ENCODE measurements at places on chromosomes 7 and 10.

GRCh38 chr10:5402798-5403197 is 1.8 kb downstream of the TUBAL3 start:
- DNase-seq = no peak

GRCh38 chr7:131803816-131804215 is 247.4 kb upstream of the PODXL start:
- DNase-seq = no peak

DNA sequence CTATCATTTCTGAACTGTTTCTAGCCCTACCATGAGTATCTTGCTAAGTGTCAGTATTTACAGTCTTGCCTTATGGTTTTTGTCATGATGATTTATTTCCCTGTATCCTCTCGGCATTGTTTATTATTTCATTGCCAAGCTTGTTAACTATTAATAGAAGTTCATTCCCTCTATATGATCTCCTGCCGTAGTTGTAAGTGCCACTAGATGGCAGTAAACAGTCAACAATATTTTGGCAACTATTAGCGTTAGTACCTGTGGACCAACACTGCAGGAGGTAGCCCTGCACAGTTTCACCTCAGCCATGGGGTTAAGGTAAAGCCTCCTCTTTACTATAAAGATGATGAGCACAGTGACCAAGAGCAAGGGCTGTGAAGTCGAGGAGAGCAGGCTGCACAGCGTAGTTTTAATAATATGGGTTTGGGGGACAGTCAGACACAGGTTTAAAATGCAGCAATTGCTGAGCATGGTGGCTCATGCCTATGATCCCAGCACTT is 26.1 kb upstream of the CCNJ start:
- no peak for DNase-seq

DNA sequence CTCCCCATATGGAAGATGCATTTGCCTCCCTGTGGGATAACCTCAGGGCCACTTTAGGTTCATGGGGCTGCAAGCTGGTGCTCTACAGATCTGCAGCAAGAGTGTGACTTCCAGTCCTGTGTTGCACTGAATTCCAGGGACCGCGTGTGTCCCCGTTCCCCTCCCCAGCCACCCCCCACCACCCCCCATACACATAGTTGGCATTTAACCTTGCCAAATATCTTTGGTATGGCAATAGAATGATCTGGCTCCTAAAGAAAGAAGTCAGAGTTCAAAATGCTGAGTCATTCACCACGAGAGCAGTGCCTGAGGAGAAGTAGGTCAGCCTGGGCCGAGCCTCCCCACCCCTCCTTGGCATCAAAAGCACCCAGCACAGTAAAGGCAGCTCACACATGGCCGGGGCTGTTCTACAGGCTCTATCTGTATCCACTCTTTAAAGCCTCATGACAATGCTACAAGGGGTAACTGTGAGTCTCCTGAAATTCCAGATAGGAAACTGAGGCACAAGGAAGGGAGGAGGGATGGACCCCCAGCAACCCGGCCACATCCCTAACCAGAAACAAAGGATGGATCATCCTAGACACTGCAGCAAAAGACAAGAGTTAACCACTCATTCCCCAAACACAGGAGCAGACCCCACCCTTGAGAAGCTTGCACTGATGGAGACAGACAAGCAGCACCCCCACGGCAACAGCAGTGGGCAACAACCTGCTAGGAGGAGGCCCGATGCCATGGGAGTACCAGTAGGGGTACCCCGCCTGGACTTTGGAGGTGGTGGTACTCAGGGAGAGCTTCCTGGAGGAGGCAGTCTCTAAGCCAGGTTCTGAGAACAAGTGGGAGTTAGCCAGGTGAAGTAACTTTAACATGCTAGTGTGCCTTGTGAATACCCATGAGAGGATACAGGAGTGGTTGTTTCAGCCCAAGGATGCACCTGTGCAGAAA is 70.3 kb upstream of the NANOS1 start:
- DNase-seq = no peak

DNA sequence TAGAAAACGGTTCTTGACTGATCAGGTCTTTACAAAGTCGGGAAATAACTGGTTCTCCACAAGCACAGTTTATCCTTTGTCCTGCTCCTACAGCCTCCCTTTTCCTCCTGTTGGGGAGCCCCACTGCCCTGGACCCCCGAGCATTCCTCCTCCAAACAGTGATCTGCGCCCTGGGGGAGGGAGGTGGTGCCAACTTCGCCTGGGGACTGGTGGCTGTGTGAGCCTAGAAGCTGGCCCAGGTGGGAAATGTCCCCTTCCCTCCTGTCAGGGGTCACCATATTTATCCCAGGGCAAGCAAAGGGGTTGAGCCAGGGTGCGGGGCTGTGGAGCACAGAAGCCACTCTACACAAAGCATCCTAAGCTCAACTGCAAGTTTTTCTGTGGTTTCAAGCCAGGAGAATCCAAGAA is 5.2 kb downstream of the HMX3 start:
- DNase-seq = no peak

- DNase-seq = no peak
These were observed 26.0 kb upstream of the PCBD1 start for GRCh38 chr10:70914316-70914864.

DNA sequence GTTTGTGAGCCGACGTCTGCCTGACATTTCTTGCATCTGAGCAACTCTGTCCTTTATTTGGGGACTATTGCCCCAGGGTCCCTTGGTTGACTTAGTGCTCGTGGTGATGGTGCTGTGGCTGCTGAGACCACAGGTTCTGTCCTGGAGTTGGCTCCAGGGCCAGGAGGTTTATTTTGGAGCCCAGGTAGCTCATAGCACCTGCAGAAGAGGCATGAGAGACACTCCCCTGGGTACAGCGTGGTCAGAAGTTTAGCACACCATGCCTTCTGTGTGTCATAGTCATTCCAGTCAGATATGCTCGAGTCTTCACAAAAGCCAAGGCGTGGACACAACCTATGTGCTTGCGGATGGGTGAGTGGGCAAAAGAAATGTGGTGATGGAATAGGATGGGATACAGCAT is 496.9 kb downstream of the TCERG1L start:
- DNase-seq = no peak

- DNase-seq = no peak
These were observed 24.1 kb downstream of the PRF1 start for GRCh38 chr10:70578371-70578947.

DNA sequence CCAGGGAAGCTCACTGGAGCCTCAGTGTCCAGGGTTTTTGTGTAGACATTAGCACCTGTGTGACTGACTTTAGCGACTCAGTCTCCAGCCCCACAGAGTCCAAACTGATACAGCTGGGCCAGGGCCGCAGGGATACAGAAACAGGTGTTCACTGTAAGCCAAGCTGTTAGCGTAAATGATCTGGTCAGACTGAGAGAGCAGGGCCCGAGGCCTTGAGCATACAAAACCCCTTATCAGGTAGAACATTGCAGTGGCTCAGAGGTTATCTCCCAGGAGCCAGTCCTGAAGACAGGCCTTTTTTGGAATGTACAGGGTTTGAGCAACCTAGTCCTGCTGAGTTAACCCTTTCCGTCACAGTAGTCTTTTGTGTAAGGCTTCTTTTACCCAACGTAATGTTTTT is 25.0 kb downstream of the LHPP start:
- no peak for DNase-seq

GRCh38 chr10:128843972-128844371 is 623.1 kb upstream of the MGMT start:
- DNase-seq = no peak

- no peak for DNase-seq
These were observed 35.7 kb upstream of the PRPS1L1 start for GRCh38 chr7:18063149-18063901.

GRCh38 chr10:4514445-4515108 is 311.4 kb upstream of the AKR1E2 start:
- DNase-seq = no peak

GRCh38 chr10:123470336-123470921 is 195.7 kb upstream of the GPR26 start:
- DNase-seq = no peak

GRCh38 chr7:131057015-131057793 is 270.5 kb upstream of the MKLN1 start:
- DNase-seq = no peak

DNA sequence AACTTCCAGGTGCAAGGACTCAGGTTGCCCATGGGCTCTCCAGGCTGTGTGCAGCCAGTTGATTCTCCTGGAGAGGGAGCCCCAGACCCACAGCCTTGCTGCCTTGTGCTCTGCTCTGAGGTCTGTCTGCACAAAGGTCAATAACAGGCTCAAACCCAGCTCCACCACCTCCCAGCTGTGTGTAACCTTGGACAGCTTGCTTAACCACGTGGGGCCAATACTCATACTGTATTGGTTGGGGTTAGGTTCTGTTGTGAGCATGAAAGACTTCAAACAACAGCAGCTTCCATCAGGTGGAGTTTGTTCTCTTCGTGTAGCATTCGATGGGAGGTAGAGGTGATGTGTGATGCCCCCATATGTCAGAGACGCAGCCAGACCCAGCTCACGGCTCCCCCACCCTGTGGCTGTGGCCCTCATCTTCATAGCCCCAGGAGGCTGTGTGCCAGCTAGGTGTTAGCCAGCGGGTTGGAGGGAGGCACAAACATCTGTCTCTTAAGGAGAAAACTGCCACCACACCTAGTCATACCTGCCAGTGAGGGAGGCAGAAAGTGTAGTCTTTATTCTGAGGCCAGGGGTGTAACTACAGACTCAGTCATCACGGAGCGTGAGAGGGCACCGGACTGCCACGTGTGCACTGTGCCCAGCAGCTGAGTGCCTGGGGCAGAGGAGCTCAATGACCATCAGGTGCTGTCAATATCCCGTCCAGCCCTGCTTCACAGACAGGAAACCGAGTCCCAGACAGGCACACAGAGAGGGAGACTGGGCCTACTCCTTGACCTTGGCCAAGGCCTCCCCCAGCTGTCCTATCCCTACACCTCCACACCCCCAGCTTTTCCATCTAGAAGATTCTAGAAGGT is 8.1 kb upstream of the POLD2 start:
- DNase-seq = no peak
